ENCODE measurements at places on chromosomes 1 and 21.

DNA sequence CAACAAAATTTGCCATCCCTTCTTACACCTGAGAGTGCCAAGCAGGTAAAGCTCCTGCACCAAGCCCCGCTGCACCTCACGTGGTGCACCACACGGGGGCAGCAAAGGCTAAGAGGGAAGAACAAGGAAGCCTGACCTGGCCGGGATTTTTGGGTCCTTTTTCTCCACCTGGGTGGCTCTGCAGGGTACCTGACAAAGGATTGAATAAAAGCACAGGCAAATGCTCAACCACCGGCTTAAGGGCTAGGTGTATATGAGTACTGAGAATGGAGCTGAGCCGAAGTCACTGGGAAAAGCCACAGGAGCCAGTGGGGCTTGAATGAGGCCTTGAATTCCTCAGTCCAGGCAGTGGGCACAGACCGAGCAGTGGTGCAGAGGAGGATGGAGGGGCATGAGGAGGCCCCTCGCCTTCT lies 36.4 kb downstream of the ZNF697 start:
- DNase-seq: peak; percentile 25

DNA sequence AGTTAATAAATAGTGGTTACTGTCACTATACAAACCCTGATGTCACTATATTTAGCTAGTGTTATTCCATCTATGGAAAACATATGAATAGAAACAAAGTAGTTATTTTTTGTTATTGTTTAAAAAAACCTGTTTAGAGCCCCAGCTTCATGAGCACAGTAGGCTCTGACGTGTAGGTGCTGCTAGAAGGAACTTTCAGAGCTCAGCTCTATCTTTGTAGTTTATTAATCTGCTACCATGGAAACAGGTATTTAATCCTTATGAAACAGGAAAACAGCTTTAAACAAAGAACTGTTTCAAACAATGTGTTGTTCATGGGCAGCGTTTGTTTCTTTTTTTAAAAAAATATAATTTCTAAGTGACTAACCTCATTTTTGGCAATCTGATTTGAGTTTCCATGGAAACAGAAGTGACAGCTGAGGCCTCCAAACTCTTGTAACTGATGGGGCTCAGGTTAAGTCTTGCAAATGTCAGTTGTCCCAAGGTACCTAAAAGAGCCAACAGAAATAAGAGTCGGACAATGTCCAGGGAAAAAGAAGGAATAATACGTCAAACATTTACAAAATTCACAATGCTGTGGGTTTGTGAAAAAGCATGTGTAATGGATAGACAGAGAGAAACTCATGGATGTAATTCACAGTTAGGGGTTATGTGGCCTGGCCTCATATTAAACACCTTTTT lies 162.0 kb upstream of the C21orf91 start:
- no peak for DNase-seq

GRCh38 chr21:16072737-16073136 lies 343.0 kb downstream of the USP25 start:
- DNase-seq: no peak

GRCh38 chr1:52294580-52294979 lies 71.4 kb downstream of the CC2D1B start:
- DNase-seq: no peak

DNA sequence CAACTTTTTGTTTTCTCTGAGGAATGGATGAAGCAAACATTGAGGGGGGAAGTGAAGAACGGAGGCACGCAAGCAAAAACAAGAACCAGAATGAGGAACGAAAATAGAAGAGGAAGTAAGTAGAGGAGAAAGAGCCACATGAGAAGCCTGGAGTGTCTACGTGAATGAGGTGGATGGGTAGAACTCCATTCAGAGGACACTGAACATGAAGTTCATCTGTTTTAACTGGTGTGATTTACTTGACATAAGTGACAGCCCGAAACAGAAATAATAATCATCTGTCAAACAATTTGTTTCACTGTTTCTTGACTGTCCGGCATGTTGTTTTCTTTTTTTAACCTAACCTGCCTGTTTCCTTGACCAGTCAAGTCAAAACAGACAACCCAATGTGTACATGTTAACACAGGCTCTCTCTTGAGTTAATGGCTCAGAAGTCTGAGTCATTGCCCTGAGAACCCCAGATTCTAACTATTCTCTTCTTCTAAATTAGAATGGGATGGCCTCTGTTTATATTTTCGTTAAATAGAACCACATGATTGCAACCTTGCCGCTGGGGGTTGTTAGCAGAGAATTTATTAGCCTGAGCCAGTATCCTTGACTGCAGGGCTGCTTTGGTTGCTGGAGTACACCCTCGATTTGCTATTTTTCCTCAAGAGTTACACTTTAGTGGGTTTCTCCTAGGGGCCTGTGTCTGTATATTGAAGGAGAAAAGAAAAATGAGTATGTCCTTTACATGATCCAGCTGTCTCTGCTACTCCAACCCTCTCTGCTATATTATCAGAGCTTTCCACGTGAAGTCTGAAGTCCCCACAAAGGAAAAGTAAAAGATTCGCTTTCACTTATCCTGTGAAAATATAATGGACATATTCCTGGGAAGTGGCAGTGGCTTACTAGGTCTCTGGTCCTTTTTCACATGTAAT lies 151.7 kb downstream of the ZC3H11B start:
- DNase-seq: no peak

GRCh38 chr1:59605761-59606160 lies 209.0 kb upstream of the HOOK1 start:
- DNase-seq: no peak

DNA sequence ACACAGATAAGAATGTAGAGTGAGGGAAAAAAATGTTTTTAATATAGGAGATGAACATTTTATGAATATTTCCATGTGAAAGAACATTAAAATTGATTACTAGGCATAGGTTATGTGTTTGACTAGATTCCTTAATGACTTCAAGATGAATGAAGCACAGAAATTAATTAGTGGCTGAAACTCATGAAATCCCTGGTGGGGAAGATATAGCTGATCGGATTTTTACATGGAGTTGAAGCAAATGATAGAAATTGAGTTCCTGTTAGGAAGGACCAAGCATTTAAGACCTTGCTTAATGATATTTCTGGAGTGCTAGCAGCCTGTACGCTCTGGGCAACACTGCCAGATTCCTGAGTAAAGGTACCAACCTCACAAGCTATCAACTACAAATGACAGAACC lies 68.9 kb upstream of the IVNS1ABP start:
- DNase-seq: no peak

Measured in bone marrow (tissue), 2 donors.